CD4-positive, alpha-beta T cell treated with Interleukin-12 subunit alpha and Interleukin-12 subunit beta, for 1 hour (primary cell): ENCODE measurements at places on chromosomes 12 and 14.

DNA sequence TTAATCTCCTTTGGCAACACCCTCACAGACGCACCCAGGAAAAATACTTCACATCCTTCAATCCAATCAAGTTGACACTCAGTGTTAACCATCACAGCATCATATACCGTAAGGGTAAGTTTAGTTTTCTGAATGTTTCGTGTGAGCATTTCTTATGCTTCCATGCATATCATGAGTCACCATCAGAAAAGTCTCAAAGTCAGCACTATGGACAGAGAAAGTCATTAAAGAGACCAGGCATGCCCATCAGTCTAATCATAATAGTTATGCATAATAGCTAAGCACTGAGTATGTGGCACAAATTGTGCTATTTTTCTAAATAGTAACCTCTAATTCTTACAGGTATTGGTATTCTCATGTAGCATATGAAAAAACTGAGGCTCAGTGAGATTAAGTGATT, 158.8 kb upstream of the PRMT8 start:
- no peak for DNase-seq

DNA sequence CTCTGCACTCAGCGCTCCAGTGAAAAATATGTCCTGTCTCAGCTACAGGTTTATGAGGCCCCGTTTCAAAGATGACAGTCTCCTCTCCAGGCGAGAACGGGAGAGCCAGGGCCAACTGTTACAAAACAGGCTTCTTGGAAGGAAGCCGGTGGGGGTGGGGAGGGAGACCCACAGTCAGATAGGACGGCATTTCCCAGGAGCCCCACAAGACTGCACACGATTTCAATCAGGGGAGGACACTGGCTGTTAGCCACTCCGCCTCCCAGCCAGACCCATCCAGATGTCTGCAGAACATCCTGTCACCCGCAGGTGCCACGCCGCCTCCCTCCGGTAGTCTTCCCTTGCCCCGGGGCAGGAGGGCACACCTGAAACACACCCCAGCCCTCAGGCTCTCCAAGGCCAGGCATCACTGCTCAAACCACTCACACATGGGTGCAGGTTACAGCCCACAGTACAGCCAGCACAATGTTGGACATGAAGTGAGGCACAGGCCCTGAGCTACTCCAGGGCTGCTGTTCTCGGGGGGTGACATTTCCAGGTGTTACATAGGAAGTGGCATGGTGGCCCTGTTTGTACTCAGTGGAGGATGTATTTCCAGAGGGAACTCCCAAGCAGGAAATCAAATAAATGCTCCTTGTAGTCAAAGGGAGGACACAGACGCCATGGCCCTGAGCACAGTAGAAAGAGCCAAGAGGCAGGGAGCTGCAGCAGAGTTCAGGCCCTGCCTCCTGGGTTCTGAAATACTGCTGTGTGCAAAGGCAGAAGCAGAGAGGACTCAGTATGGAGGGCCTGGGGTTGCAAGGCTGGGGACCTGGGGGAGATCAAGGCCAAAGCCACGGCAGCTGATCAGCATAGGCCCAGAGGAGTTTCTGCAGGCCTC, 138.1 kb downstream of the BCL11B start:
- DNase-seq: no peak

DNA sequence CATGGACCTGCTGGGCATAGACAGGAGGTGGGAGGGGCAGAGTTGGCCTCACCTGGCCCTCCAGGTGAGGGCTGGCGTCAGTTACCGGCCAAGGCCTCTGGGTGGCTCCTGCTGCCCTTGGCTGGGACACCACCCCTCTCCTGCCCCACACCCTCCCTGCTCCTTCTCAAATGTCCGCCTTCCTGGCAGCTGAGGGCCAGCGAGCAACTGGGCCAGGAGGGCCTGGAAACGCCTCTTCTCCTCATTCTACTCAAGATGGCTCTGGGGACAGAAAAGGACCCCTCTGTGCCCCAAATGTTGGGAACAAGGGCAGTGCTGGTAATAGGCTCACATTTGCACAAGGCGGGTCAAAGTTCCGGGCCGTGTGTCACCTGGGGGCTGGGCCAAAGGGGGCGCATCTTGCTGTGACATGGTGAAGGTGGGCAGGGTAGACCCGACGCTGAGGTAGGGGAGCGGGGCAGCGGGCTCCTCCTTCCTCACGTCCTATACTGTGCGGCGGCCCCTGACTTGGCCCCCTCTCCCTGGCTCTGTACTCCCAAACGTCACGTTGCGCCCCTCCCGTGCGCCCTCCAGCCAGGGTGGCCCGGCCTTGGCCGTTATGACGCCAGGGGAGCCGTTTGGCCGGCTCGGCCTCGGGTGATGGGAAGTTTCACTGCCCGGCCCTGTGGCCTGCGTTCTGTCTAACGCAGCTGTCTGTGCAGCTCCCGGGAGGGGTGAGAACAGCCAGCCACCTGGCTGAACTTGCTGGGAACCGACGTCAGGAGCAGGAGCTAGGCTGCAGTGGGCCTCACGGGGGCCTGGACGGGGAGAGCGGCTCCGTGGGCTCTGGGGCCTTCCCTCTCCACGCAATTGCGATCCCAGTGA, 18.0 kb upstream of the DLK1 start:
- DNase-seq: no peak

- no peak for DNase-seq
These were observed 50.5 kb downstream of the ANO4 start for GRCh38 chr12:100845095-100845494.

DNA sequence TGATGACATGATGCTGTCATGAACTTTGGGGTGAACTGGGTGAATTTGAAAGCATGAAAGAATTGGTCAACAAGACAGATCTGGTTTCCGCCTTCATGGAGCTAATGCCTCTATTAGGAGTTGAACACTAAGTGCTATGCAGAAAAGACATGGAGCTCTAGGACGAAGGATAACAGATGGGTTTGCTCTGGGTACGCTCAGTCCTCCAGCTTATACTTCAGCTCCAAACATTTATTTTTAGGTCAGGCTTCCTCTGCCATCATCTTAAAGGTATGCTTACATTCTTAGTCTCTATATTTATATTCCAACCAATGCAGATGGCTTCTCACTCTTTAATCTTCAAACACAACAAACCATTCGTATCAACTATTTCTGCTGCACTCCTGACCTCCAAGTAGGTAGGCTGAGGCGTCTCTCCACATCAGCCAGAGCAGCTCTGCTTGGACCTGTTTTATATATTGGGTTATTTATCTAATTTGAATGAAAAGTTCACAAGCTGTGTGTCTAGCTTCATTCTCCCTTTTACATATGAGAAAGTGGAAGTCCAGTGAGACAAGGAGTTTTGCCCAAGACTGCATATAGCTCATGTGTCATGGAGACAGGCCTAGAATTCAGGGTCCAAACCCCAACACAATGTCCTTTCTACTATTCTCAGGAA, 226.3 kb downstream of the SPTSSA start:
- no peak for DNase-seq

DNA sequence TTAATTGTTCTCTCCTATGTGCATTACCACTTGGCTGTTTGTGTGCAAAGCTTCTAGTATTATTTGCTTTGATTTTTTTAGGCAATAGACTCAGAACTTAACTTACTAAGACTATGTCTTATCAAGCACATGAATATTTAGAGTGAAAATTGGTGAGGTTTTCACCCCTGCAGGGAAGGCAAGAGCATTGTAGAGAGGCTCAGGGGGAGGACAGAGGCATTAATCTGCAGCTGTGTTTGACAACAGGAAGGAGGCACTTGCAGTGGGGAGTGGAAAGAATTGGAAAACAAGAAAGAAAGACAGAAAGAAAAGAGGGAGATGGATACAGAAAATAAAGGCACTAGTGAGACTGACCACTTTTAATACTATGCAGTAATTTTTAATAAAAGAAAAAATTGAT, 431.6 kb downstream of the PDZRN4 start:
- no peak for DNase-seq

- no peak for DNase-seq
These were observed 616.3 kb downstream of the LRFN5 start for GRCh38 chr14:42222924-42223471.

DNA sequence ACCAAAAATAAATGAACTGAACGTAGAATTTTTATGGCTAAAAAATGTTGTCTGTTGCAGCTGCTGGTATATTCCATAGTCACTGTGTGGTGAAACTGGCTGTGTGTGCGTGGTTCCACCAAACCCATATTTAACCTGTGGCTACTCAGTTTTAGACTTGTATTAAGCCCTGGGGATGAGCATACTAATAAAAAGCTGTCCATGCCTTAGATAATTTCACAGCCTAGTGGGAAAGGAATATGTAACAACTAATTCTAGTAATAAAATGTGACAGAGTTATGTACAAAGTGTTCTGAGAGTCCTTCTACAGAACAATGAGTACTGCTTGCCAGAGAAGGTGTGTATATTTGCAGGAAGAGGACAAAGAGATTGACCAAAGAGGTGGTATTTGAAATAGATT, 125.5 kb downstream of the TMTC3 start:
- DNase-seq: no peak

GRCh38 chr14:89574420-89574819, 157.4 kb upstream of the FOXN3 start:
- DNase-seq: no peak

DNA sequence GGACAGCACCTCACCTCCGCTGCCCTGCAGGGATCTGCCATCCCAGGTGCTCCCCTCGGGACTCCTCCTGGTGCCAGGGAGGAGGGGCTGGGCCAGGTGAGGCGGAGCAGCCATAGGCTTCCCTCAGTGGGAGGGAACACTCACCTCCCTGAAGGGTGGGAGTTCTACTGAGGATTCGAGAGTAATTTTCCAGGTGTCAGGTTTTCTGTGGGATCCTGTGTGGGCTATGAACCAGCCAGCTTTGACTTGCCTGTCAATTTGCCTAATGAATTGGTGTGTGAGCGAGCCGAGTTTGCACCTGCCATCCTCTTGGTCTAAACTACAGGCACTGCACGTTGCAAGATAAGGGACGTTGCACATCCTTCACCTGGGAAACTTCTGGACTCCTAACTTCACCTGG, 50.3 kb downstream of the NOC4L start:
- DNase-seq: no peak

DNA sequence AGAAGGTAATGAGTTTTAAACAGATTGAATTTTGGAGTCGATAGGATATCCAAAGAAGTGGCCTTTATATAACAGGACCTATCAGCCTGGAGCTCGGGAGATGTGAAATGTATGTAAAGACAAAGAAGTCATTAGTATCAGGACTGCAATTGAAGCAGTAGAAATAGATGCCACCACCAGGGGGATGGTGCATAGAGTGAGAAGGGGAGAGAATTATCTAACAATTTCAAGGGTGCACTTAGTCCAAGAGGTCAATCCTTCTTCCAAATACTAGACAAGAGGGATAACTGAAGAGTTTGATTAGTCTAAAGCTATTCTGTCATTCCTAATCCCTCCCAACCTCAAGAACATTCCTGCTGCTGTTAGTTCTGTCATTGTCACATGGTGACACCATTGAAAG, 127.8 kb downstream of the CFAP54 start:
- DNase-seq: no peak

- DNase-seq: peak; percentile 39
These were observed 1.8 kb downstream of the ELK3 start for GRCh38 chr12:96195845-96196451.

DNA sequence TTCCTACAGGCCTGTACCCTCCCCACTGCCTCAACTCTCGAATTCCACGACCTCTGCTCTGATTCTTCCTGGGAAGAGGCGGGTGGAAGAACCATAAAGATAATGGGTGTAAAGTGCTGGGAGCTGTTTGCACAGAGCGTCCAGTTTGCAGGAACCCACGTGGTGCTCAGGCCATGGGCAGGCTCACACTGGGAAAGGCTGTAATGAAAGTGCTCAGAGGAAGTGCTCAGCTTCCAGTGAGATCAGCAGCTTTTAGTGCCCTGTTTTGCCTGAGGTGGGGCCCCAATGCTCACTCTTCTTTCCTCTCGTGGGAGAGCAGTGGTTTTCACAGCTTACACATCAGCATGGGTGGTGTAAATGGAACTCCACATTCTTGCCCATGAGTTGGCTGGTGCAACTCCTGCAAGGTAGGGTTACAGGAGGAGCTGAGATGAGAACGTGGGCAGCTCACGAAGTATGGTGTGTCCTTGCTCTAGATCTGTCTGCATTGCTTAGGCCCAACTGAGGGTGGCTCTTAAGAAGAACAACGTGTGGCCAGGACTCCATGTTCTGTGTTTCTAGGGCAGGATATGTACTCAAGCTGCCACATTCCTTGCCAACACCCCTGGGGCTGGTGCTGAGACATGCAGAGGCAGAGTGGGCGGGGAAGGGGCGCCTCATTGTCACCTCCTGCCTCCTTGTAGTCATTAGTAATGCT, 2.9 kb downstream of the TMEM63C start:
- no peak for DNase-seq

DNA sequence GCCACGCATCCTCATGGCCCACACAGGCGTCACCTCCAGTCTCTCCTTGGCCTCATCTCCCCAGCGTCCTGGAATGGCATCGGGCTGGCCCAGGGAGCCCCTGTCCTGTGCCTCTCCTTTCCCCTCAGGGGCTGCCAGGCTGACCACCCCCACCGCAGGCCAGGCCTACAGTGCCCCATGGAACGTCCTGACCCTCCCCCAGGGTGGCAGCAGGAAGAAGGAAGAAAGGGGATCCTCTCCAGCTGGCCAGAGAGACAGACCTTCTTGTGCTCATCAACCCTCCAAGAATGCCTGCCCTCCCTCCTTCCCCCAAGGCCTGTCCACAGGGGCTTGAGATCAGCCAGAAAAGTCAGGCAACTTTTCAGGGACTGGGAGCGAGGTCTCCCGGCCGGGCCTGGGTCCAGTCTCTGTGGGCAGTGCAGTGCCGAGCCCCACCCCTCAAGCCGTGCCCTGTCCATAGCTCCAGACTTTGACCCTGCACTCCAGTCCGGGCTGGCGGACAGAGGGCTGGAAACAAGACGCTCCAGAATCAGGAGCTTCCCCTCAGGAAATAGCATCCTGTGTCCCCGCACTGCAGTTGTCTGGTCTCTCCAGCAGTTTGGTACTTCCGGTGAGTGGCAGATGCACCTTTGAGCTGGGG, at the start of gene DAO:
TSS of gene DAO (plus strand) at position 478 of the 640 bp plus-strand sequence. CDS start 4,915 bp downstream, outside the sequence.
- no peak for DNase-seq

- no peak for DNase-seq
These were observed 316.3 kb downstream of the ADAMTS20 start for GRCh38 chr12:43235721-43236120.

DNA sequence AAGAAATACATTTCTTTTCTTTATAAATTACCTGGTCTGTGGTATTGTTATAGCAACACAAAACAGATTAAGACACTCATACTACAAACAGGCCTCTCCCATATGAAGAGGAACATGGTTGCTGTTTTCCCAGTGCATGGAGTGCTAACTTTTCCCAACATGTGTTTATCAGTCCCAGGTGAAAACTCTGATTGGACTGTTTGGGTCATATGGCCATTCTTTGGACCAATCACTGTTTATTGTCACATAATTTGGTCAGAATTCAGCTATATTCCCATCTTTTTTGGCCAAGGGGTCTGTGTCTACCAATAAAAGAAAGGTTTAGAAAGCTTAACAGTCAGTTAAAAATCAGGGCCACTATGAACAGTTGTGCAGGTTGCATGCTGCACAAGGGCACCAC, 35.4 kb upstream of the CCDC60 start:
- no peak for DNase-seq

- peak; percentile 35 for DNase-seq
These were observed 22.9 kb downstream of the NDUFA12 start for GRCh38 chr12:94980577-94980976.

DNA sequence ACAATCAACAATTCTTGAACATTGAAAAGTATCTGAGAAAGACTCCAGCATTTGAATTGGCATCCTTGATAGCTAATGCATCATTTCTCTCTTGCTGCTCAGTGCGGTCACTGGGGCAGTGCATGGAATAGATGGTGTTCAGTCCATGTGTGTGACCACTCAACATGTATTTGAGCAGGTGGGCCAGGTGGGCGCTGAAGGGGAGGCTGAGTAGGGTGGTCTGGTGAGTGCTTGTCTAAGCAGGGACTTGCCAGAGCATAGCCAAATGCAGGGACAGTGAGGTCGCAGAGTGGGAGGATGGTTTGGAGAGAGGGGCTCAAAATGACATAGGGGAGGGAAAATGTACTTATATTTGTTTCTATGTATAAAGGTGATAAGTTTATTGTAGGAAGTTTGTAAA, 409.0 kb downstream of the TMEM121 start:
- DNase-seq: no peak
